ENCODE measurements at places on chromosomes 13 and 19.

DNA sequence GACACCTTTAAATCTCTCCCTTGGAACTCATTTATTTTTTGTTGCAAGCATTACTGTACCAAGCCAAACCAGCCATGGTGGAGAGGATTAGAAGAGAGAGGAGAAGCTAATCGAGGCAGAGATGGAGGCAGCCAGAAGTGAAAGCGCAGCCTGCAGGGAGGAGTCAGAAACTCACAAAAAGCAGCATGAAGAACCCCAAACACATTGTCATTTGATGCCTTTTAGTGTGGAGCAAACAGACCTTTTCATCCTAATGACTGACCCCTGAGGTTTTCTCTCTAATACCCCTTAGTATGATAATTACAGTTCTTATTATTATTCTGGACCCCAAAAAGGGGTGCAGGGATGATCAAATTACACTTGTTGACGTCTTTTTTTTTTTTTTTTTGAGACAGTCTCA lies 62.5 kb downstream of the TNFRSF19 start:
- DNase-seq: no peak

GRCh38 chr19:13794398-13794756 lies 866 bp upstream of the ZSWIM4 start:
- DNase-seq: peak; percentile 69

DNA sequence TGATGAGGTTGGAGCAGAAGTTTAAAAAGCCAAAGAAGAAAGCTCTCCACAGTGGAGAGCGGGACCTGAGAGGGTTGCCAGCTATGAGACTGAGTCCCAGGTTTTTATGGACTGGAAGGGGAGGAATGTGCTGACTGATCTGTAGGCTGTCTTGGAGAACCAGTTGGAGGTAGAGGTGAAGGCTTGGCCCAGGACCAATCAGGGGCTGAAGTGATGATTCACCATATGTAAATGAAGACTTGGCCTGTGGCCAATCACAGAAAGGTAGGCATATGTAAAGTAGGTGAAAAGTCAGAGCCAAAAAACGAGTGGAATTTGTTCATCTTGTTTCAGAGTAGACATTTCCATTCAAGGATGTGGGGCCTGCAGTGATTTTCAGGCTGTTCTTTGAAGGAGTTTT lies 17.5 kb upstream of the KBTBD6 start:
- DNase-seq: no peak

DNA sequence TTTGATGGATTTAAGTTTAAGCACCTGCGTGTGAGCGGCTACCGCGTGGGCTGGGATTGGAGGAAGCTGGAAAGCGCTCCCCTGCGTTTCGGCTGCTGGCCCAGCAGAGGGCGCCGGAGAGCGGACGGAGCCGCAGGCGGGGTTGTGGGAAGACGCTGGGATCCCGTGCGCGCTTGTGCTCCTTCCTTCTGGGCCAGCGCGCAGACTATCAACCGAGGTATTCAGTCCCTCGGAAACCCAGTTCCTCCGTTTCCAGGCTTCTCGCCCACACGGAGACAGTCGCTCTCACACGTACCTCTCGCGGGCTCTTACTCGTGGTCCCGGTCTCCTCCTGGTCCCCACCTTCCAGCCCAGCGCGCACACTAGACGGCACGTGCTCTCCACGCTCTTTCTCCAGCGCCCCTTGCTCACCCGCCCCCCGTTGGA lies 28.8 kb downstream of the EPN1 start:
- DNase-seq: no peak

- DNase-seq: no peak
Observed at GRCh38 chr19:18257503-18258470, 16.5 kb downstream of the IQCN start.

DNA sequence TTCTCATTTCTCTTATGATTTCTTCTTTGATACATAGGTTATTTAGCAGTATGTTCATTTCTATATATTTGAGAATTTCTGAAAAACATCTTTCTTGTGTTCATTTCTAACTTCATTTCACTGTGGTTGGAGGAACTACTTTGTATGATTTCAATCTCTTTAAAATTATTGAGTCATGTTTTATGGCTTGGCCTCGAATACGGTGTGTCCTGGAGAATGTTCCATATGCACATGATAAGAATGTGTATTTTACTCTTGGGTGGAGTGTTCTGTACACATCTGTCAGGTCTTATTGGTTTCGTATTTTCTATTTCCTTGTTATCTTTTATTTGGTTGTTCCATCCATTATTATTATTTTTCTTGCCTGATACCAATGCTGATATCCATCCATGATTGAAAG lies 22.9 kb downstream of the DNM2 start:
- no peak for DNase-seq

DNA sequence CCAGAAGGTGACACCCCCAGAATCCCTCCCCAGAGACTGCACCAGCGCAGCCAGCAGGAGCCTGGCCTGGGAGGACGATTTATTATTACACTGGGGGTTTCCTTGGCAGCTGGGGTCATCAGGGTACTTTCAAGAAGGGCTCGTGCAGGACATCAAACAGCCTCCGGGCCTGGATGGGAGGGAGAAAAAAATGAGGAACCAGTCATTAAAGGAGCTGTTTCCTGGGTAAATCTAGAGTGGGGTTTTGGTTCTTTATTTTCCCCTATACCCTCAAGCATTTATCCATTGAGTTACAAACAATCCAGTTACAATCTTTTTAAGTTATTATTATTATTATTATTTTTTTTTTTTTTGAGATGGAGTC lies 3.1 kb downstream of the POLR1G start:
- DNase-seq: no peak

- DNase-seq: no peak
Observed at GRCh38 chr13:29733147-29733611, 117.2 kb downstream of the UBL3 start.

DNA sequence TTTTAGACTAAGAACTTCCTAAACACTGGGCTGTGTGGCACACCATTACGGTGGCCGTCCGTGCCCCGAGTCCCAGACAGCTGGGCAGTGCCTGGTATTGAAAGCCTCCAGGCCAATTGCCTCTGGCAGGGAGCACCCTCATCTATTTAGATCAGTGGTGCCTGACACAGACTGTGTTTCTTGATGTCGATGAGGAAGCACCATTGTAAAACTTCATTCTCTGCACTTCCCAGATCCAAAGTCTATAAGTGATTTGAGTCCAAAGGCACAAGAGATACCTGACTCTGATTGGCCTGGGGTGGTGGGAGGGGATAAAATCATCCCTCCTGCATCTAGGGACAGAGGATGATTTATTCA lies 8.5 kb upstream of the STK24 start:
- no peak for DNase-seq

DNA sequence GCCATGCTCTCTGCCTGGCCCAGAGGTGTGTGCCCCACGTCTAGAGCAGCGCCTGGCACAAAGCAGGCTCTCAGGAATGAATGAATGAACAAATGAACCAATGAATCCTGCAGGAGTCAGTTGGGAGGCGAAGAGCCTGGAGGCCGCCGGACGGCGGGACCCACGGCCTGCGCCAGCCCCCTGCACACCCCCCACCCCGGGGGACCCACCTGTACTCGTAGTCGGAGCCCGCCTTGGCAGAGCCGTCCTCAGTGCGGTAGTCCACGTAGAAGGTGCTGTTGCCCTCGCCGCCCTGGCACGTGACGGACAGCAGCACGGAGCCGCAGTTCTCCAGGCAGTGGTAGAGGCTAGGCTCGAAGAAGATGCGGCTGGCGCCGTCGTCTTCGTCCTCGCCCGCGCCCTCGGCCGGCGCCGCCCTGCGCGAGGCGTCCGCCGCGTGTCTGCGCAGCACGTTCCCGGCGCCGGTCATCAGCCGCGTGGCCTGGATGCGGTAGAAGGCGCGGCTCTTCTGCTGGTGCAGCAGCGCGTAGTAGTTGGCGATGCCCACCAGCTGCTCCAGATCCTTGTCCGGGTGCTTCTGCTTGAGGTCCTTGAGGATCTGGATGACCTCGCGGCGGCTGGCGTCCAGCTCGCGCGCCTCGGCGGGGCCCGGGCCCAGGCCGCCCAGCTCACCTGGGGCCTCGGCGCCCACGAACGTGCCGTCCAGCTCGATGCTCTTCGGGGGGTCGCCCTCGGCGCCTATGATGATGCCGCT lies 14.8 kb downstream of the SLC8A2 start:
- DNase-seq: no peak

DNA sequence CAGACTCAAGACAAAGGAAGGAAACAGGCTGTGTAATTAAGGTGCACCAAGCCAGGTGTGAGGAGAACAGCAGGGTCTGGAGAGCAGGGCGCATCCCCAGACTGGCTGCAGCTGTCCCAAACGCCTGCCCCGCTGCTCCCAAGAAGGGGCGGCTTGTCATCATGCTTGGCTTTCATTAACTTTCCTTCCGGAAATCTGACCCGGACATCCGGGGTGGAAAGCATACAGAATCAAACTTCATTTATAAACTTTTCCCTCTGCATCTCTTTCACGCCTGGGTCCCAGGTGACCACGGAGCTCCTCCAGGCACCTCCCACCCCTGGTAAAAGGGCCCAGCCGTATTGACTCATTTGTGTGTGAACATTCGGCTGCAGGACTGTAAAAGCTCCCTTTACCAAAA lies 31.7 kb downstream of the TSHZ3 start:
- no peak for DNase-seq

DNA sequence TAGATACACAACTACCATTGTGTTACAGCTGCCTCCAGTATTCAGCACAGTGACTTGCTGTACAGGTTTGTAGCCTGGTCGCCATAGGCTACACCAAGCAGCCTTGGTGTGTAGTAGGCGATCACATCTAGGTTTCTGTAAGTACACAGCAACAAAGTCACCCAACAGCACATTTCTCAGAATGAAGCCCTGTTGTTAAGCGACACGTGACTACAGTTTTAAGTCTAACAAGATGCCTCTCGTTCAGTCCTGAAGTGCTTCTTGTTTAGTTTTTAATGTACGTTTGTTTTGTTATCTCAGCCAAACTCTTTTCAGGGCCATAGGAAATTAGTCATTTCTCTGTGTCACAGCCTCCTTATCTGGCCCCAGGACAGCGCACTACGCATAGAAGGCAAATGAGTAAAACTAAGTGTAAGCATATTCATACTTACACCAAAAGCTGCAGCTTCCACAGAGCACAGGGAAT lies 50.0 kb upstream of the GPR183 start:
- DNase-seq: no peak

GRCh38 chr13:73551736-73552135 lies 492.9 kb downstream of the KLF5 start:
- no peak for DNase-seq

DNA sequence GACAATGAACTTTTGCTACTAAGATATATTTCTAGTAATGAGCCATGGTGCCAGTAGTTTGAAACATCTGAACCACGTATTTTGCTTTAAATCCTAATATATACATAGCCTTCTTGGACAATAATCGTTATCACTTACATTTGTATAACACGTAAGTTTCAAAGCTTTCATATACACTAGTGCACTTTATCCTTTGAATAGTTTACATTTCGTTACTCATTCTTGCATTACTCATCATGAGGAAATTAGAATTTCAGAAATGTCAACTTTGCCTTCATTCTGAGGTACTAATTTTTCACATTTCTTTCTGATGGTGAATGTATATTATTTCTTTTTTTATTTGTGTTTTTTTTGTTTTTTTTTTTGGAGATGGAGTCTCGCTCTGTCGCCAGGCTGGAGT lies 5.8 kb downstream of the KBTBD7 start:
- DNase-seq: no peak

DNA sequence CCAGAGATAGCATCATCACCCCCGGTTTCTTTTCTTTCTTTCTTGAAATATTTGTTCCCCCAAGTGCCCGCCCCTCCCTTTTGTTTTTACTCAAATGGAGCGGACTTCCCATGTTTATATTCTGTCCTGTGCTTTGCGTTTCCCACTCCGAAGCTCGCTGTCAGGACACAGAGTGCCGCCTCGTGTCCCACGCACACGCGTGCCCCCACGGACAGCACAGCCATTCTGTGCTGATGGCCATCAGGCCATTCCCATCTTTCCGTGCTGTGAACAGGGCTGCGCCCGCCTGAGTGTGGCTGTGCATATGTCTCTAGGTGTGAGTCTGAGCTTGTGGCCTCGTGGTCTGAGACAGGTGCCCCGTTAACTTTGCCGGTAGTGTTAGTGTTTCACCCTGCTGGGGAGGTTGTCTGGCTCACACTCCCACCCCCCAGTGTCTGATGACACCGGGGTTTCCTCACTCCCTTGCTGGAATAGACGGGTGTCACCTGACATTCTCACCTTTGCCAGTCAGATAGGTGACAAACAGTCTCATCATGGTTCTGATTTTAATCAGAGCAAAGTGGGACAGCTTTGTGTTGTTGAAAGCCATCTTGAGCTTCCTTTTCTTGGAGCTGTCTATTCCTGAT lies 6.9 kb downstream of the PAK4 start:
- DNase-seq: no peak
